ENCODE measurements at places on chromosomes 13 and 19. TPM values are rescaled to one million over a fixed set of nuclear protein-coding genes. Genes with fewer than 3 reads are reported as not detected.

Gene OR10H1
- total RNA-seq, result not detected

Gene RFPL4AL1
- not detected for total RNA-seq

Gene ARMC6
- 21.2 TPM for total RNA-seq

Gene NEK5
- total RNA-seq, result 0.17 TPM

Gene ODAD3
- not detected for total RNA-seq

Gene VSIG10L
- total RNA-seq, result 2.5 TPM

Gene ELSPBP1
- not detected for total RNA-seq

Gene PRR36
- not detected for total RNA-seq

Gene NDUFA7
- 26.1 TPM for total RNA-seq

Gene CYSLTR2
- 1.1 TPM for total RNA-seq

Gene KLF2
- 64.9 TPM for total RNA-seq

Gene CNN1
- total RNA-seq, result 3,006 TPM

Gene RNF113B
- total RNA-seq, result not detected
